Fibroblast of skin of left biceps (primary cell): ENCODE measurements at places on chromosomes 7 and 10.

GRCh38 chr10:113933894-113934532 lies 79.6 kb downstream of the NHLRC2 start:
- no peak for DNase-seq

GRCh38 chr10:116247691-116248090 lies 25.3 kb downstream of the GFRA1 start:
- no peak for DNase-seq

- no peak for DNase-seq
Measured at GRCh38 chr10:43156590-43157341, 18.5 kb downstream of the CSGALNACT2 start.

DNA sequence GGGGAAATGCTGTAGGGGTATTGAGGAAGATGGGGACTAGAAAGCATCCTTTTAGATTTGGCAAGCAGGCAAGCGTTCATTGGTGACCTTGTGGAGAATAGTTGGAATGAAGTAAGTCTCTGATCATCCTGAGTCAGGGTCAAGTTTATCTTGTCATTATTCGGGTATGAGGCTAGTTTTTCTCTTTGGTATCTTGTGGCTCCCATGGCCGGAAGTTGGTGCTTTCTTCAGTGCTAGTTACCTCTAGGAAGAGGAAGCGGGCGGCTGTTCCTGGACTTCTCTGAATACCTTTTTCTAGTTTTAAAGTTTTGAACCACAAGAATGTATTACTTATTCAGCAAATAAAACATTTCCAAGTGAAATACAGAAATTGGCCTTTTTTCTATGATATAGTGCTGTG lies 9.2 kb downstream of the CREM start:
- DNase-seq: no peak

DNA sequence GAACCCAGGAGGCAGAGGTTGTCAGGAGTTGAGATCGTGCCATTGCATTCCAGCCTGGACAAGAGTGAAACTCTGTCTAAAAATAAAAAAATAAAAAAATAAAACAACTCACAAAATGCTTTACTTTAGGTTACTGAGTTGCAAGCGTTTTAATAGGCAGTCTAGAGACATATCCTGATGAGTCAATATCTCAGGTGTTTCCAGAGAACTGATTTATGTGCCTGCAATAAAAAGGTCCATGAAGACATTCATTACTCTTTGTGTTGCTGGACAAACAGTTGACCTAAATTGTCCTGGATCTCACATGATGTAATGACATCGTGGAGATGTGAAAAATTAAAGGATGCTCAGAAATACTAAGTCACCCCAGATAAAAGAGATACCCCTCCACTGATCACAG lies 31.5 kb downstream of the CDNF start:
- no peak for DNase-seq

DNA sequence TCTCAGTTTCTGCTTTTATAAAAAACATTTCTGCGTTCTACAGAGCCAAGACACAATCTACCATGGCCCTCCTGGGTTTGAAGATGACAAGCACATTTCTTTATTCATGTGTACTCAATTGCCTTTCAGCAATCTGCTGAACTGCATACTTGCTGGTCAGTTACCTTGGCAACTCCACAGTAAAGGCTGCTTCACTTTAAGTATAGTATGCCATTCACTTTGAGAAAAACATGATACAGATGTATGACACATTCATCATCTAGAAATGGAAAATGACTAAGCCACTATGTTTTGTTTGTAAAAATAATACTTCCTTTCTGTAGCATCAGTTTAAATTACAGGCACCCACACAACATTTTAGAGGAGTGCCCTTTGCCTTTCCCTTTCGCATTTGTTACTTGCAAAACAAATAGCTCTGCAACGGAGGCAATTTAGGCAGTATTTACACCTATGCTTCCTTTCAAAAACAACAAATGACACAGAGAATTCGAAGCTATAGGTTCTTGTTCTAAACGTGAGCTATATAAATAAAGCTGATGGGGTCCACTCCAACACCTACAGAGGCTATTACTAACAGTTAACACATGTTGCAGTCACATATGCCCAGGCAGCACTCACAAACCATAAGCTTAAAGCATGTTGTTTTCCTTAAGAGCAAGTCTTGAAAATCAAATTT lies 23.5 kb downstream of the SGCE start:
- peak; percentile 61 for DNase-seq

DNA sequence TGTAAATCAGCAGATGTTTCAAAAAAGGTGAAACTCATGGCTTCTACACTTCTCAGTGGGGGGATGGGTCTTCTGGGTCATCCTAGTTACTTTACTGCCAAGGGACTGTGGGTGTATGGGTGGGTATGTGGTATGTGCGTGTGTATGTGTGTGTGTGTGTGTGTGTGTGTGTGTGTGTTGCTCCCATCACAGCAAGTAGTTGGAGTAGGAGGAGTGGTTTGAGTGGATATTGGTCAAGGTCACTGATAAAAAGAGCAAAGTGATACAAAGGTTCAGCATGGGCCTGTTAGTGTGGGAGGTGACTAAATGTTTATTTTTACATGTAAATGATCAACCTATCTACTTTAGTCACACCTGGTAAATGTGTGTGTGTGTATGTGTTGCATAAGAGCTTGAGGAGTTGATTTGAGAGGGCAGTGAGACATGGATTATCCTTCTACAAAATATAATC lies 11.8 kb upstream of the COBL start:
- no peak for DNase-seq

- DNase-seq: no peak
Measured at GRCh38 chr7:76282344-76283253, 19.9 kb upstream of the HSPB1 start.

DNA sequence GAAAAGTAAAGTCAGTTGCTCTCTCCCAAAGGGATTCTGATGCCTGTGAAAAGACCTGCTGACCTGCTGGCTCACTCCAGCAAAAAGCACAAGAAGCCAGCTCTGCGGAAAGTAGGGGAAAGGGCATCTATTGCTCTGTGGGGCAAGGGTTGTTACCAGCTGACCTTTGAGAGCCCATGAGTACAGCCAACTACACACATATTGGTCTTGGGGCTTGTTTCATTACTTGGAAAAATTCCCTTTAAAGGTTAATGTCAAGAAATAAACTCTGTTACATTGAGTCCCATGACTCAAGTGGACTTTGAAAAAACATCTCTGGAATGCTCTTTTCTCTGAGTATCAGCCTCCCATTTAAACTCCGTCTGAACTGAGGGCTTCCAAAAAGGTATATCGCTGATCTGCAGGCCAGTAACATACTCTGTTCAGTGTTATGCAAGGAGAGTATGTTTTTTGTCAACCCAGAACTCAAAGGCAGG lies 53.2 kb downstream of the PANK1 start:
- DNase-seq: no peak
